RWPE2 (cell line): ENCODE measurements at places on chromosomes 13 and 19.

DNA sequence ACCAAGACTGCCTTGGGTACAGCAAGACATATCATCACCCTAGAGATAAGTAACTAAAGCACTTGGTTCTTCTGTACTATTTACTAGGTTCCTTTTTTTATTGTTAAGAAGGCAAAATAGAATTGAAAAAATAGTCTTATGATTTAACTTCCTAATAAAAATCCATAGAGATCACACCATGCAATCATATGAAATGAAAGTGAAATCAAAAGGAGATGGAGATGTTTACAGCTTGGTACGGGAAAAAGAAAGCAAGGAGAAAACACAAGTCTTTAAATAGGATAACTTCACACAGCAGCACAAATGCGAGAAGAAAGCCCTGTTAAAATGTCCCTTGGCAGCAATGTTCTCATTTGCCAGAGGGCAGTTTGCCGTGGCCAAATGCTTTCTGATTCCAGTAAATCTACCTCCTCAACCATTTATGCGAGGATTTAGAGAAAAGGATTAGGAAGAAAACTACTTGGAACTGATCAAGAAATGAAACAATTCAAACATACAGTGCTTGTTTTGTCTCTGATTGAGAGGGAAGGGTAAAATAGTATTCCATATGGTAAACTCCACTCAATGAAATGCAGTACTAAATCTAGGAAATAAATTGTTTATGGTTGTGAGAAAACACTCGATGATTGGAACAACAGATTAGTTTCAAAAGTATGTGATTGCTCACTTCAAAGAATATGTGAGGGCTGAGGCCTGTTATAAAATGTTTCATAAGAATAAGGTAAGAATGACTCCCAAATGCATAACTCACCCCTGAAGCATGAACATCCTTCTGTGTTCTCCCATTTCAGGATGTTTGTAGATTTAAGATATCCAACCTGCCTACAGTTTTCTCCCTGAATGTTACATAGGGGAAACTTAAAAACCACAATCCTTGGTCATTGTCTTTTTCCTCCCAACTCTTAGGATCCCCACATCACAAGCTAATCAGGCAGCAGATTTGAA, 487.8 kb downstream of the DACH1 start:
- DNase-seq: no peak

DNA sequence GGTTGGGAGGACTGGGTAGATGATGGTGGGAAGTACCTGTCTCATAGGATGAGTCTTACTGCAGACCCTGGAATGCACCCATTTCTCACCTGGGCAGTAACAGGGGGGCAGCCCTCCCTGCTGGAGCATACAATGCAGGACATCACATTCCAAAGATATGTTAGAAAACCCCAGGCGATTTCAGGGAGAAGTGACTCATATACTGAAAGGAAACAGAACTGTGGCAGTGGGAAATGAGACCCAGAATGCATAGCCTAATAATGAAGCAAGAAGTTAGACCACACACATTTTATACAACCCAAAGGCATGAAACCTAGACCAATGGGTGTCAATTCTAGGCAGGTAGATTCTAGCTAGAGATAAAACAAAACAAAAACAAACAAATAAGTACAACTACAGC, 402.7 kb downstream of the IRS2 start:
- no peak for DNase-seq

GRCh38 chr13:87981416-87981815, 310.2 kb downstream of the SLITRK5 start:
- no peak for DNase-seq

- no peak for DNase-seq
Measured at GRCh38 chr13:109145631-109146030, 516.2 kb downstream of the MYO16 start.

GRCh38 chr19:3608750-3609322, 2.2 kb upstream of the TBXA2R start:
- peak; percentile 33 for DNase-seq

DNA sequence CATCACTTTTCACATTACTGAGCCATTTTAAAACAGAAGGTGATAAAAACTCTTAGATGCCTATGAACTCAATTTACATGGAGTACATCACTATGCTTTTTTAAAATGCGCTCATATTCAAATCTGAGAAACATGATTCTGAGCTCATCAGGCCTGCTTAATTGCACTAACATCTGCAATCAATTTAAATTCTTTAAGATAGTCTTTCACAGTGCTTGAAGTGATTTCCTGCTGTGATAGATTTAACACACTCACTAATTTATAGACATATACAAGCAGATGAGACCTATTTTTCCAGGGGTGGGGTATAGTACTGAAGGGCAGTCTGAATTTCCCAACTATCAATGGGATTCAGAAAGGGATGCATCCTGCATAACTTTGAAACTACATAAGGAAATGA, 82.9 kb downstream of the DIAPH3 start:
- no peak for DNase-seq

GRCh38 chr13:107807306-107808073, 407.8 kb downstream of the LIG4 start:
- DNase-seq: no peak

GRCh38 chr19:39916236-39916635, 18.2 kb downstream of the FCGBP start:
- DNase-seq: no peak

DNA sequence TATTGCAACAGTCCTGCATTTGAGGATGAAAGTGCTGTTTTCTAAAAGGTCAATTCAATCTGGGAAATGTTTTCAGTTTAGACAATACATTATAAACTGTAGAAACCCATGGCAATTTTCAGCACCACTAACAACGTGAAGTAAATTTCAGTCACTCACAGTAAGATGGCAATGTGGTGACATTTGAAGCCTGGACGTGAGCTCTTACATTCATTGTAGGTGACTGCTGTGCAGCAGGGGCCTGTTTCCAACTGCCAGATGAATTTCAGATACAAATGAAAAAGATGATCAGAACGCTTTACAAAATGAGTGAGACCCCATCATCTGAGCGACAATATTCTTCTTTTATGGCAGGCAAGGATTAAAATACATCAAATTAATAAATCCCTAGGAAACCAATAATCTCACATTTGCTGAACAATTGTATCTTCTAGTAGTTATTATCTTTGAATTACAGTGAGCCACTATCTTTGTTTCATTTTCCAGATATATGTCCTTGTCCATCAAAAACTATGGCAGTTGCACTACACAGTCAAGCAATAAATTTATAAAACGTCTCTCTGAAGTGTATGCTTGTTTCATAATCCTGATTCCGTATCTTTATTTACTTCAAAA, 1816.8 kb downstream of the OLFM4 start:
- no peak for DNase-seq

DNA sequence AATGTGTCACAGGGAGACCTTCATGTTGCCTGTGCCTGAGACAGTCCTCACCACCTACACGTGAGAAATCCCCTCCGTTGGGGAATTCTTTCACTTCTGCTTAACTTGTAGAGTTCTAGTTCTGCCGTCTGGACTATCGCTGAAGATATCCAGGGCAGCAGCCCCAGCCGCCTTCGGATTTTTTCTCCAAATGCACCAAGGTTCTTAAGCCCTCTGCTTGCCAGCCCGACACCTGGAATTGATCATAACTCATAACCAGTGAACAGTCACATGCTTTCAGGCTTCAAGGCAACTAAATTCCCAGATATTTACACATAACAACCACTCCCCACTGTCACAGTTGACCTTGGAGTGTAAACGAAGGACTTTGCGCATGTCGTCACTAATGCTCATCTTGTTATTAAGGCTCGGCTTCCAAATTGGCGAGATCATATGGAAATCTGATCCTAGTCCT, 114.4 kb downstream of the RAB20 start:
- no peak for DNase-seq

- DNase-seq: no peak
Measured at GRCh38 chr13:52906122-52906903, 57.9 kb upstream of the PCDH8 start.

- DNase-seq: no peak
Measured at GRCh38 chr13:40329781-40330485, 336.5 kb downstream of the FOXO1 start.

- no peak for DNase-seq
Measured at GRCh38 chr19:31985001-31985605, 360.3 kb upstream of the ZNF507 start.

- no peak for DNase-seq
Measured at GRCh38 chr13:45185286-45185685, 15.6 kb downstream of the KCTD4 start.
